RCC 7860 (cell line): ENCODE measurements at places on chromosomes 3 and 15.
A peak's percentile ranks its signal among the peaks of the same experiment; 100 is the strongest.

- DNase-seq = no peak
These were observed 54.5 kb downstream of the TOP2B start for GRCh38 chr3:25610167-25610566.

GRCh38 chr3:87771337-87772192 lies 287.2 kb downstream of the CGGBP1 start:
- peak; percentile 10 for DNase-seq

- peak; percentile 33 for DNase-seq
These were observed 2.5 kb downstream of the OR5K2 start for GRCh38 chr3:98500019-98500418.

- no peak for DNase-seq
These were observed 202.6 kb downstream of the UACA start for GRCh38 chr15:70560617-70561328.
